ENCODE measurements at places on chromosomes 11 and 22.

DNA sequence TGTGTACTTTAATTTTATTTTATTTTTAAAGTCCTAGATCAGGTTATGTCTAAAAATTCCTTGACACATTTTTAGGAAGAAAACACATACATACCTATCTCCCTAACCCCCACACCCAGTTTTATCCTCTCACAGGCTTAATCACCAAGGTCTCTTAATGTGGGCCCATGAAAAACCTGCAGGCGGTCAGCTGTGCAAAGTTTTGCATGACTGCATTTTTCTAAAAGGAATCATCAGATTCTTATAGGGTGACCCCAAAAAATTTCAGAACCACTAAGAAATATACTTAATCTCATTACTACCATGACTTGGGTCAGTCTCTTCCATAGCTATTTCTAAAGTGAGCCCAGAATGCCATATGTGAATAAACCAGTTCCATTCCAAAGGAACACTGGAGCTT, 19.8 kb downstream of the SAA1 start:
- DNase-seq: no peak

DNA sequence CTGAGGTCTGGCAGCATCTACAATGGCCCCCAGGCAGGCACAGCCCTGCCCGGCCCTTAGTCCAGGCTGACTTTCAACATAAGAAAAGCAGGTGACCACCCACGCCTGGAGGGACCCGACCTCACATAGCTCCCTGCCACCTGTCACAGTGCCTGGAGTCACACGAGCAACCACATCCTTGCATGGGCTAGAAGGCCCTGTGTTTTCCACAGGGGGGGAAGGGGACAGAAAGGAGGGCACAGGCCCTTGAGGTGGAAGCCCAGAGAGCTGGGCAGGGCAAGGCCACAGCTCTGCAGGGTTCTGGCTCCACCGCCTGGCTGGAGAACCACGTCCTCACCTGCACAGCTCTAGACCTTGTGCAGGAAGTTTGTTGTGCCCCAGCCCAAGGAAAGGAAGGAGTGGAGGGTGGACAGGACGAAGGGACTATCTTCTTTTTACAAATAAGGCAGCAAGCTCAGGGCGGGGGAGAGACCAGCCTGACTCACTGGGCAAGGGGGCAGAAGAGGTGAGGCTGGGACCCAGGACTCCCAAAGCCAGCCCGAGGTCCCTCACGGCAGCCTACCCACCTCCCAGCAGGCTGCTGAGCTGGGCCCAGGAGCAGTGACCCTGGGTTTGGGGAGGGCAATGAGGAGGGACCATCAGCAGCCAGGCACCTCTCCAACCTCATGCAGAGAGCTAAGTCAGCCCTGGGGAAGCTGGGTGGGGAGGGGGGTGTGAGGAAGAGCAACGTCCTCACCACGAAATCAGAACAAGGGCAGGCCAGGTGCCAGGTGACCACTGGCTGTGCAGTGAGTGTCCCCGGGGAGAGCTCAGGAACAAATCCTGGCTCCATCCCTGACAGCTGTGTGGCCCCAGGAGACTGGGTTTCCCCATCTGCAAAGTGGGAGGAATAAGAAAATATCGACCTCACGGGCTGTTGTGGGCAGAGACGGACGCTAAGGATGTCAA, 4.3 kb downstream of the C1QTNF6 start:
- no peak for DNase-seq

DNA sequence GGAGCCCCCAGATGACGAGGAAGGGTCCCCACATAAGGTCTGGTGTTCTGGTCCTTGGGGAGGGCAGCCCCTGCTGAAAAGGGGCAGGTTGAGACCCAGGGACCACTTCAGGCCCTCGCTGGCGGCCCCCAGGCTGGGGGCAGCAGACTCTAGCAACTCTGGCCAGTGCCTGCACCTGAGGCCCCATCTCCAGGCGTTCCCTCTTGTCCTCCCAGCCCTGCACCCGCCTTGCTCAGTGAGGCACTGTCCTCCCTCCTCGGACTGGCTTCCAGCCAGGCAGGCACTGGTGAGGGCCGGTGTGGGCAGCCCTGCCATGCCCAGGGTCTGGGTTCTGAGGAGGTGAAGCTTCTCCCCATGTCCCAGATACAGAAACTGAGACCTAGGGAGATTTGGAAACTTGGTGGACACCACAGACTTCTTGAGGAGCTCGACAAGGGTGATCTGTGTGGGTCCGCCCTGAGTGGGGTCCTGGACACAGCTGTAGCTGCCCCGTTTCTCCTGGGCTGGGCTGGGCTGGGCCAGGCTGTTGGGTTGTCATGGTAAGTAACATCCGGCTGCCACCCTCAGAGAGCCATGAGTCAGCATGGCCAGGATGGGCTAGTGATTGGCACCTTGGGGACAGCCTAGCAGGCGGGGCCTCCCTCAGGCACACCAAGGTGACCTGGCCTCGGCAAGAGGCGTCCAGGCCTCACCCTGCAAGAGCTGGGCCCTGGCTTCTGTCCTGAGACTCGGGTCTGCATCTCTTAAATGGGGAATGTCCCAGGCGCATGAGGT, 11.1 kb upstream of the PHLDA2 start:
- no peak for DNase-seq

- no peak for DNase-seq
Measured at GRCh38 chr11:117852309-117852708, 24.1 kb downstream of the FXYD6 start.

DNA sequence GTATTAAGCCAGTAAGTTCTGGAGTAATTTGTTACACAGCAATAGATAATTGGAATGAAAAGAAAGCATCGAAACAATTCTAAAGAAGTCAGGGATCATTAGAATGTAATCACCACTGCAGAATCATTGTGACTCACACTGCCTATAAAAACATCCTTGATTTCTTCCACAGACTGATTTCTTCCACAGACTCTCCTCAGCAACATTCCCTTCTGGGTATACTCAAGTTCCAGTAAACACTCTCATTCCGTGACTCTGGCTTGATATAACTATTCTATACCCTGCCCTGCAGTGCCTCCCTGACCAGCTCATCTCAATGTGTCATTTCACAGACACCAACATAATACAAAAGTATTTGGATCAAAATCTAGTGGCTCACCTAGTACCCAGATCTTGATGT, 120.5 kb downstream of the BBOX1 start:
- no peak for DNase-seq

GRCh38 chr11:47154616-47155570, 21.8 kb downstream of the ARFGAP2 start:
- DNase-seq: no peak

DNA sequence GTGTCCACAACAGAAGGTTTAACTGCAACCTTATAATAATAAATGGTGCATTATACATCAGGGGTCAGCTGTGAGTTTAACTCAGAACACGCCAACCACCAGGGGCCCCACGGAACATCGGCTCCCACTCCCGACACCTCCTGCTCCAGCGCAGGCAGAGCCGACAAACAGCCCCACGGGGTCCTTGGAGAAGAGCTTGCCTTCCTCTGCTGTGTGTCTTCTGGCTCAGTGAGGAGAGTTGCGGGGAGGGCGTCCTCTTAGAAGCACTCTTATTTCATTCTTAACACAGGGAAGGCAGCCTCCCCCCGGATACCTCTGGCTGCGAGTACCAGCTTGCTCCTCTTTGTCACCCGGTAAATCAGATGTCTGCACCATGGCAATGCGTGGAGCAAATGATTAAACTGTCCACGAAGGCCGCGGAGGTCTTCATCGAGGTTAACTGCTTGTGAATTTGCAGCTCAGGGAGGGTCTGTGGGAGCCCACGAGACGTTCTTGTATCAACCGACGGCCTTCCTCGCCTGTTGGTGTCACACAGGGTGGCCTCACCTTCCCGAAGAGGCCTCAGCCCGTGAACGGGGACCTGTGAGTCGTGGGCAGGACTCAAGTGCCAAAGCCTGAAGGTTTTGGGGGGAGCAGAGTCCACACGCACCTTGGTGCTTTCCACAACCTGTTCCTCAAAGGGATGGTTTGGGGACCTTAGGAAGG, 464.0 kb downstream of the BRD1 start:
- no peak for DNase-seq

- DNase-seq: no peak
Measured at GRCh38 chr11:67286621-67287333, 2.3 kb upstream of the ANKRD13D start.

DNA sequence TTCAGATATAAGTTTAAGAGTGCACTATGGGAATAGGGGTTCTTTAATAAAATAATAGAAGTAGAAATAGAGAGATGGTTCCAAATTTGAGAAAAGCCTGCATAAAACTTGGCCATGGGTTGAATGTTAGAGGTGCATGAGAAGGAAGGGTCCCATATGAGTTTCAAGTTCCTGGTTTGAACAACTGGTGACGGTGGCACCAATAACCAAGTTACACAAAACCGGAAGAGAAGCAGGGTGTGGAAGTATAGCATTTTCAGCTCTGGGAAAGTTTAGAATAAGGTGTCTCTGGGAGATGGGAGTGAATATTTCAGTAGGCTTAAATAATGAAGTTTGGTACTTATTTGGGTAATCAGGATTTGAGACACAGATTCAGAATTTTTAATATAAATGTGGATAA, 2.4 kb downstream of the CASP1 start:
- no peak for DNase-seq

- DNase-seq: no peak
Measured at GRCh38 chr22:43313244-43313889, 29.8 kb downstream of the SCUBE1 start.

DNA sequence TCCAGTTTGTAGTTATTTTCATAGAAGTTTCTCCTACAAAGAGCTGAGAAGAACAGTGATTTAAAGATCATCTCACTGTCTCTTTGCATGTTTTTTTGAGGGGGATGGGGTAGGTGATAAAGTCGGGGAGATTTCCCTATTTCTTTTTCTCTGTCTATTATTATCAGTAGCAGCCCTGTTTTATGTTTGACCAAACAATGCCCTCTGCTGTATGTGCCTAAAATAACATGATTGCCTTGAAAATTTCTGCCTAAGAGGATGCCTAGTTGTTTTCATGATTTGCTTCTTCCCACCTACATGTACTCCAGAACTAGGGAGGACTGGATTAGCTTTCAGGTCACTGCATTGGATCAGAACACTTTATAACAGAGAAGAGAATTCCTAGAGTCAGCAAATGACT, 1330.2 kb downstream of the LRRC4C start:
- no peak for DNase-seq

DNA sequence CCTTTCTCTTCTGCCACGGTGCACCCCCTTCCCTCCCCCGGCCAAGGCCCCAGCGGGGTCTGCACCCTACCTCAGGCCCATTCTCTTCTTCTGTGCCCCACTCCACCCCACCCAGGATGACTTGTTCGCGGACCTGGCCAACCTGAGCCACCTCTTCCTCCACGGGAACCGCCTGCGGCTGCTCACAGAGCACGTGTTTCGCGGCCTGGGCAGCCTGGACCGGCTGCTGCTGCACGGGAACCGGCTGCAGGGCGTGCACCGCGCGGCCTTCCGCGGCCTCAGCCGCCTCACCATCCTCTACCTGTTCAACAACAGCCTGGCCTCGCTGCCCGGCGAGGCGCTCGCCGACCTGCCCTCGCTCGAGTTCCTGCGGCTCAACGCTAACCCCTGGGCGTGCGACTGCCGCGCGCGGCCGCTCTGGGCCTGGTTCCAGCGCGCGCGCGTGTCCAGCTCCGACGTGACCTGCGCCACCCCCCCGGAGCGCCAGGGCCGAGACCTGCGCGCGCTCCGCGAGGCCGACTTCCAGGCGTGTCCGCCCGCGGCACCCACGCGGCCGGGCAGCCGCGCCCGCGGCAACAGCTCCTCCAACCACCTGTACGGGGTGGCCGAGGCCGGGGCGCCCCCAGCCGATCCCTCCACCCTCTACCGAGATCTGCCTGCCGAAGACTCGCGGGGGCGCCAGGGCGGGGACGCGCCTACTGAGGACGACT, 15.9 kb downstream of the RTN4RL2 start:
- no peak for DNase-seq

GRCh38 chr22:20912494-20912893, 4.7 kb upstream of the CRKL start:
- DNase-seq: no peak

DNA sequence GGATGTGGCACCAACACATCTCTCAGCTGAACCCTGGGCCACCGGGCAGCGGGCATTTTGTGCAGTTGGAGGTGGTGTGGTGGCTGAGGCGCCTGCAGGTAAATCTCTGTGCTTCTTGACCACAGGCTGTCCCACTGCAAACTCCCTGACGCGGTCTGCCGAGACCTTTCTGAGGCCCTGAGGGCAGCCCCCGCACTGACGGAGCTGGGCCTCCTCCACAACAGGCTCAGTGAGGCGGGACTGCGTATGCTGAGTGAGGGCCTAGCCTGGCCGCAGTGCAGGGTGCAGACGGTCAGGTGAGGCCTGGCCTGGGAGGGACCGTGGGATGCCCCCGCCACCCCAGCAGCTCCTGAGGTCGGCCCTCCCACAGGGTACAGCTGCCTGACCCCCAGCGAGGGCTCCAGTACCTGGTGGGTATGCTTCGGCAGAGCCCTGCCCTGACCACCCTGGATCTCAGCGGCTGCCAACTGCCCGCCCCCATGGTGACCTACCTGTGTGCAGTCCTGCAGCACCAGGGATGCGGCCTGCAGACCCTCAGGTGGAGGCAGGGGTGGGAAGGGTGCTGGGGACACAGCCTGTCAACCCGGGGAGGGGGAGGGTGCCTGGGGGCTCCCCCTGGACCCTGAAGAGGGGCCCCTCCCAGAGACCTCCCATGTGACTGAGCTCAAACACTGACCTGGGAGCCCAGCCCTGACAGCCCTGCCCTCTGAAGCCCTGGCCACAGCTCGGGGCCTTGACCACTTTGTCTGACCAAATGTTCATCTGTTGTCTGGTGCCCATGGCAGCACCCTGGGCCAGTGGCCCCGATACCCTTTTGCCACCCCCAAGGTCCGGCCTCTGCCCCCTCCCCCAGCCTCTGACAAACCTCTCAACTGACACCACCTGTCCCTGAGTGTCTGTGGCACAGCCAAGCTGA, 4.6 kb upstream of the PGGHG start:
- no peak for DNase-seq

DNA sequence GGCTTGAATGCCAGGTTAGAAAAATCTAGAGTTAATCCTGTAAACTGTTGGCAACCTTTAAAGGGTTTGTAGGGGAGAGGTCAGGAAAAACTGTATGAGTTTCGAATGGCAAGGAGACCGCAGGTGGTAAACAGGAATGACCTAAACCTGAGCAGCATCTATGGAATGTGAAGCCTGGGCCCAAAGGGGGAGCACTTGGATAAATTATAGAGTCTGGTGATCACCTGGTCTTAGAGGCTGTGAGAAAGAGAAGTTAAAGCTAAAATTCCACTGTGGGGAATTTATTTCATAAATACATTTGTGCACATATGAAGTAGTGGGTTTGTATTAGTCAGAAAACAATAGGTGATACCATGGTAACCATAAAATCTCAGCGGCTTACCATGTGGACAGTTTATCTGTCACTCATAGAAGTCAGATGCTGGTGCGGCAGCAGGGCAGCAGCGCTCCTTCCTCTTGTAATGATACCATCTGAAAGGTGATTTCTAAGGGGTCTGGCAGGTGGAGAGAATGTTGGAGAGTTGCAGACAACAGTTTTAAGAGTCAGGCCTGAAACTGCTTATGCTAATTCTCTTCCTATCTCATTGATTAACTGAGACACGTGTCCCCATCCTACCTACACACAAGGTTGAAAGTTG, 1104.4 kb upstream of the CCDC90B start:
- DNase-seq: no peak

DNA sequence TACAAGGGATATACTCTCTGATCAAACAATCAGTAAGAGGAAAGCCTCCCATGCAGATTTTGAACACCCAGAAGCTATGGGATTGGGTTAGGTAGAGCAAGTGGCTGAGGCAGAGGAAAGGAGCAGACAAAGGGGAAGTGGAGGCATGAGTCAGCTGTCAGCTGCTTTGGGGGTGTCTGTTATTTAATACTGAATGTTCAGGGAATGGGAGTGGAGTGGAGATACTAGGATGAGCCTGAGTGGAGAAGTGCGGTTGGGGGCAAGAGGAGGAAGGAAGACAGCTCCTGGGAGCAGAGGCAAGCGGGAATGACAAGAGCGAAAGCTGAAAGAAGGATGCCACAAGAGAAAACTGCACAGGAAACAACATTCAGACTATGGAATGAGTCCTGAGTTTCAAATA, 22.7 kb upstream of the TMPRSS5 start:
- DNase-seq: no peak
